ENCODE measurements at places on chromosomes 4 and X. TPM values are rescaled to one million over a fixed set of nuclear protein-coding genes. Genes with fewer than 3 reads are reported as not detected.

Gene MAGED2
- polyA plus RNA-seq: 368 TPM

Gene KIAA1210
- not detected for polyA plus RNA-seq

Gene NAP1L2
- polyA plus RNA-seq: not detected

Gene UCHL1
- 1,872 TPM for polyA plus RNA-seq

Gene USP51
- 1.4 TPM for polyA plus RNA-seq

Gene PSMD10
- 85.3 TPM for polyA plus RNA-seq
